ENCODE measurements at places on chromosomes 2 and 18.

DNA sequence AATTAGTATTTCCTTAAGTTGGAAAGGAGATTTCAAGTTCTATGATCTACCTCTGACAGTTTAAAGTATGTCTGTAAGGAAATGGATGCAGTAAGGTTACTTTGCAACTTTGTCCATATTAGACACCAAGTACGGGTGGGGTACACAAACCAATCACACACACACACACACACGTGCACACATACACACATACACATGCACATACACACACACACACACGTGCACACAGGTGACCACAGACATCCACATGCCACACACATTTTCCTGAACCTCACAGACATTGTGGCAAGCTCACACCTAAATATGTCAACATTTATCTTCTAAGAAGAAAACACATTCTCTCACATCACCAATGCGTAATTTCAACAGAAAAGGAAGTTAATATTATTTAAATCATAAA, 165.9 kb downstream of the MYT1L start:
- no peak for DNase-seq

- DNase-seq, result peak; percentile 19
These were observed 17.3 kb upstream of the CYS1 start for GRCh38 chr2:10097352-10098148.

GRCh38 chr2:223847410-223847809, 10.0 kb upstream of the AP1S3 start:
- DNase-seq, result no peak

DNA sequence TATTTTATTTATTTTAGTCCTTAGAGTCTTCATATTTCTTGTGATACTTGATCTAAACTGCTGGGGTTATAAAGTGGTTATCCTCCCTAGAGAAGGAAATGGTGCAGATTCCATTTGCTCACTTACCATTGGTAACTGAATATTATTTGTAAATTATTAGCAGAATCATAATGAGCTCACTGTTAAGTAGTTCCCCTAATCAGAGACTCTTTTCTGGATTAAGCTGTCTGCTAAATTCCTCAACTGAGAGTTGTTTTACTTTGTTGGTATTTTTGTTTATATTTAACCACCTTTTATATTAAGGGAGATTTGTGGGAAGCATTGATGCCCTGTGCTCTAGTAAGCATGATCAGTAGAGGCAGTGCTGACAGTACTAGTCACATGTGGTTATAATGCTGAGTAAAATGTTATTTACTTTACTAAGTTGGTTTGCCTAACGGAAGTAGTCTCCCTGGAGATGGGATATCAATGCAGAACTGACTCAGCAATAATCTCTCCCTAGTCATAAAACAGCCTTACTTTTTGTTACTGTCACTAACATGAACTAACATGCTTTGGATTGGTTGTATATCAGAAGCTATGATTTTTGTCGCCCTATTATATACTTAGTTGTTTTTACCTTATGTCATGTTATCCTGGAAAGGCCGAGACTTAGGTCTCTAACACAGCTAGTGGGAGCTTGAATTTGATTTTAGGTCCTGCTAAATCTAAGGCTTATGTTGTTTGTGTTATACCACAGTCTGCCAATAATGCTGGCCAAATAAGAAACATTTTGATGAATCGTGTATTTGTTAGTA, 166.7 kb downstream of the MCFD2 start:
- no peak for DNase-seq

GRCh38 chr2:117980783-117981676, 32.8 kb downstream of the CCDC93 start:
- DNase-seq, result no peak

DNA sequence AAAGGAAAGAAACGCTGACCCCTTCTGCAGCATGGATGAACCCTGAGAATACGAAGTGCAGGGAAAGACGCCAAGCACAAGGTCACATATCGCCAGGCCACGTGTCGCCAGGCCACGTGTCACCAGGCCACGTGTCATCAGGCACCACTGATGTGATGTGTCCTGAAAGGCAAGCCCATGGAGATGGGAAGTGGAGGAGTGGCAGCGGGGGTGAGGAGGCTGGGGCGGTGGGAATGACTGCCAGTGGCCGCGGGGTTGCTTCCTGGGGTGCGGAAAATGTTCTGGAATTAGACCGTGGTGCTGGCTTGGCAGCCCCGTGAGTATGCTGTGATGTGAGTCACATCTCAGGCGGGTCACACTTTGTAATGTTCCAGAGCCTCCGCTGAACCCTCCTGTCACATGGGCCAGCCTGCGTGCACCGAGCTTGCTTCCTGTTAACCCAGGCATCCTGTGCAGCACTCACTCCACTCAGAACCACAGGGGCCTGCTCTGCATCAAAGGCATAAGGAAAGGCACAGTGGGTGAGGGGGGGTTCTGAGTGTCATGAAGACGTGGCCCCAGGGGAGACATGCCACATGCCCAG, 39.0 kb downstream of the SLC66A2 start:
- DNase-seq, result no peak

- no peak for DNase-seq
These were observed 375.7 kb downstream of the EIPR1 start for GRCh38 chr2:3001615-3002560.

DNA sequence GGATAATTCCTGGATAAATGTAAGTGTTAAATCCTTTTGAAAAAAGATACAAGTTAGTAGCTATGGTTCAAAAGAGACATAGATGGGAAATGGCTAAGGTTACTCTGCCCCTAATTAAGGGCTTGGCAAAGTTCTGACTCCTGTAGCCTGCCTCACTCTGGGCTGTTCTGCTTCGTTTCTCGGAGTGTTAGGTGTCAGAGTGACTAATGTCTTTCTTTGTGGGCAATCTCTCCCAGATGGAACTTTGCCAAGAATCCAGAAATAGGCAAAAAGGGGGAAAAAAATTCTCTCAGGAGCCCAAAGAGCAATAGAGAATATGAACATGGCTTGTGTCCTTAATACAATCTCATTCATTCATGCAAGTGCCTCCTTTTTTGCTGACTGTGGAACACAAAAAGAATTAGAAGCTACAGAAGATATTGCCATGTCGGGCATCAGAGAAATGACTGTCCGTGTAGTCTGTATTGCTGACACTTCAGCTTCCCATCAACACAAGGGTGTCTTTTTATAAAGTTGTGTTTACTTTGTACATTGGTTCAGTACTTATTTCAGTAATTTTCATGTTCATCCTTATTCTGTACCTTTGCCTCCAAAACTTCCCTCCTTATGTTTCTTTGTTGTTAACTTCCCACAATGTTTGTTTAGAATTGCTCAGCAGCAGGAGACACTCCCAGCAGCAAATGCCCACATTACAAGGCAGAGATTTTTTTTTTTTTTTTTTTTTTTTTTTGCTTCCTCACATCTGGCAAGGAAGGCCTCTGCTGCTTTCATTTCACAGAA, 134.0 kb downstream of the FTCDNL1 start:
- DNase-seq, result no peak

GRCh38 chr18:57980573-57981307, 63.3 kb upstream of the NEDD4L start:
- no peak for DNase-seq

GRCh38 chr2:205717175-205717846, 35.0 kb downstream of the NRP2 start:
- DNase-seq, result no peak

- DNase-seq, result no peak
These were observed 416.8 kb downstream of the FIGN start for GRCh38 chr2:163319006-163319405.

DNA sequence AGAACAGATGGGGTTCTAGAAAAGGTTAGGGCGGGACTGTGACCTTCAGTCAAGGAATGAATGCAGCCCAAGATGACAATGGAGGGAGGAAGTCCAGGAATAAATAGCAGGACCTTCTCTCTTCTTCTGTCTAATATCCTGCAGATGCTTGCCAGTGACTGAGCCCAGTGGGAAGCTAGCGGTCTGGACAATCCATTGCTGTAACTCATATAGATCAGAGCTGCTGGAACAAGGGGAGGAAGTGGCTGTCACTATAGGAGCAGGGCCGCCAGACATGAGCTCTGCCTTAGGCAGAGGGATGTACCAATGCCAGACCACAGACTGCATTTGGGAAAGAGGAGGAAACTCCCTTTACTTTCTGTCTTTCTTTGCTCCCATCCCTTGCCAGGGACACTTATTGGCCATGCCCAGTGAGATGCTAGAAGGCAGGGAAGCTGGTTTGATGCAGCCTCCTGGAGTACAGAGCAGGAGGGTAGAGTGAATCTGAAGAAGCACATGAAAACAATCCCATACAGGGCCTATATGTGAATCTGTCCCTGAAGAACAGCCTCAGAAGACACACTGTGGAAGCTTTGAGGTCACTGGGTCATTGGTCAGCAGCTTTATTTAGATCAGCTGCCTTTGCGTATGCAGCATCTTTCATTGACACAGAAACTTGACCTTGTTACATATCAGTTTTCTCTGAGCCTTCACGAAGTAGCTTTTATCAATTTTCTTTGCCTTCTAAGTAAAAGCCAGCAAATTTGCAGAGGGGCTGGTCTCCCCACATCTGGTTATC, 65.4 kb downstream of the CCDC85A start:
- DNase-seq, result no peak

DNA sequence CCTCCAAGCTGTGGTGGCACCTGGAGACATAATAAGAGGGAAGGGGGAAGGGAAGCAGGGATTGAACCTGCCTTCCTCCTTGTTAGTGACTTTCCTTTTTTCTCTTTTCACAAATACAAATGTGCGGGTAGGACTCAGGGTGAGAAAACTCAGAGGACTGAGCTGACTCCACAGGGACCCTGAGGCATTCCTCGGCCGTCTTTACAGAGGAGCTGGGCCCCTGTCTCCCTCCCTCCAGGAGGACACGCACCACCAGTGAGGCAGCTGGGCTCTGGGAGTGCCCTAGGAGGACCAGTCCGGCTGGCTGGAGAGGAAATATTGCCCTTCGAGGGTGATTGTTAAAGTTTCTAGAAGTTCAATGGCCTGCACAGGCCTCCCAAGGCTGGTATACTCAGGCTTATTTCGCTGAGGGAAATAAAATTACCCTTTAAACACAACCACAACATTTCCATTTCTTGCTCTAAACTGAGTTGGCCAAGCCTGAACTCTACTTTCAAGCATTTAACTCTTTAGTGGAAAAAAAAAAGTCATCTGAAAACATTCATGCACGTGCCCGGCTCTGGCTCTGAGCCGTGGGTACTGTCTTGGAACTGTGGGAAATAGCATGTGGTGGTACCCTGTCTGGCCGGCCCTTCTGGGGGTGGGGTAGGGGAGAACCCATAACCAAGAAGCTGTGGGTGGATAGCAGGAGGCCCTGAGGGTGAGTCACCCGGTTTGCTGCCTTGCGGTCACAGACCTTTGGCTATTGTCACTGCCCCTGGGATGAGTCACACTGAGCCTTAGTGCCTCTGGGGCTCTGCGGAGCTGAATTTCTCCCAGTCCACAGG, 116.0 kb downstream of the COPS8 start:
- DNase-seq, result no peak

GRCh38 chr2:55585451-55586080, 31.9 kb downstream of the PPP4R3B start:
- no peak for DNase-seq

DNA sequence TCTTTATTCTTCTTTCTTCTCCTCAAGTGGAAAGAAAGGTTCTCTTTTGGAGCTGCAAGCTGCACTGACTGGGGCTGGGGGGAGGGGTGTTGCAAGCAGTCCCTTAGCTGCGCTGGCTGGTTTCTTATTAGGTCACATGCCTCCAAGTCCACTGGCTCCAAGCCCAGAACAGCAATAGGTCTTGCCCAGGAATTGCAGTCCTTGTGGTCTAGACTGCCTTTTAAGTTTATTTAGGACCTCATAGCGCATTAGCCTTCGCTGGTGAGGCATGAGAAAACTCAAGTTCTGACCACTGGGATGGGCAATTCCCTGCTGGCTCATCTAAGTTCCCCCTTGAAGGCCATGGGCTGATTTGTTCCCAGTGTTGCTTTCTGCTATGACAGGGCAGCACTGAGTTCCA, 138.6 kb upstream of the SCN7A start:
- DNase-seq, result no peak

DNA sequence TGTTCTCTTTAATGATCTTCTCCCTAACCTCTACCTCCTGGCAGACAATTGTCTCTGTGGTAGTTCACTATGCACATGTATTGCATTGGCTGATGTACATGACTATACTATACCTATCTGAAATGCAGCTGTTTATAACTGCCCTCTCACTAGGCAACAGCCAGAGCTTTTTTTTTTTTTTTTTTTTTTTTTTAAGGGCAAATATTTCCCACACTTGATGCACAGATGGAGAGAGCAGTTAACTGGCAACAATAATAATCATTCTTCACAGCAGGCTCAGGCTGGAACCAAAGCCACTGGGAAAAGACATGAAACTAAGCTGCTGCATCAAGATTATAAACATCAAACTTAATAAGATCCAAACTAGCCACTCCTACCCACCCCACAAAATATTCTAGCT, 707.7 kb downstream of the LRP1B start:
- no peak for DNase-seq

DNA sequence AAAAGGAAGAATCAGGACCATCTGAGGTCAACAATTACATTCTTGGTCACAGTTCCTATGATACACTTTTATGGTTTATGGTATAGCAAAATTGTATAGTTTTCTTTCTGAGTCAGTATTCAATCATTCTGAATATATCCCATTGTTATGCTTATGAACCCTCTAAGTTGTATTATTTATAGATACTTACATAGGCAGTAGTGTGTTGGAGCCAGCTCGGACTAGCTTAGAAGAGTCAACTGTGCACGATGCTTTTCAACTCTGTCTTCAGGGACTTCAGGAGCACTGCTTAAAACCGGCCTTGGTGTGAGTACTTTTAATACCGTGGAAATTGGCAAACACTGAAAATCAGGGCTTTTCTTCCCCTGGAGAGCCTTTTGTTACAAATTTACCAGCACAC, 215.7 kb downstream of the IKZF2 start:
- DNase-seq, result no peak

DNA sequence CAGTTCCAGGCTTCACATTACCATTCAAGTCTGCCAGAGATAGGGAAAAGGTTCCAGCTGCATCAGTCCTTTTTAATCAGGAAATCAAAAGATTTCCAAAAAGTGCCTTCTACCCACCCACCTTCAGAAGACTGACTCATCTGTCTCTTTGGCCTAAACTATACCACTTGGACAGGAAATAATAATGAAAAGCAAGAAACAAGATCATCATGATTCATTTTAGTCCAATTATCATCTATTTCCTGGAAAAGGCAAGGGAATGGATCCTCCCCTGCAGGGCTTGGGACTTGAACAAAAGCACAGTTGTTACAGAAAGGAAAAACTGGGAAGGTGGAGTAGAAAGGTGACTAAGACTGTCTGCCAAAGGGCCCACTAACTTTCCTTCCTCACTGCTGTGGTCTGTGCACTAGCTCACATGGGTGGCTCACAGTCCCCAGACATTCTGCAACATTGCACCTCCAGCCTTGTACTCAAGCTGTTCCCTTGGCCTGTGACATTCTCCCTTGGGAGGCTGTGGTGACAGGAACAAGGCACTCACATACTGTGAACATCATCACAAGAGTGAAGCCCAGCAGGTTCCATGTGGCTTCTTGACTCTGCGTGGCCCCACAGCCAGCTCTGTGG, 75.3 kb downstream of the VSNL1 start:
- no peak for DNase-seq

DNA sequence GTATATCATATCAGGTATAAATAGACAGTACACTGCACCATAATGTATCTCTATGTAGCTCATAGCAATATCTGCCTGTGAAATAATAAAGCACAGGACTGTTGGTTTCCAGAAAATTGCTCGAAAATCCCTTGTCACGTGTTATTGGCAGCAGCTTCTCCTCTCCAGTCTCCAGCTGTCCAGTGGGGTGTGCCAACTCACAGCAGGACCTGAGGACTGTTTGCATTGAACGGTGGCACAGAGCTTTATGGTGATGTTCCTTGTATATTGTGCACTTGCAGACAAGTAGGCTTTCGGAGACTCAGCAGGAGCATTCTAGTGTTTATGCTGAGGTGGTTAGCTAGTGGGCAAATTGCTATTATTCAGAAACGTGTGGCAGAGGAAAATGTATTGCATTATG, 182.2 kb upstream of the ATP5MC3 start:
- DNase-seq, result no peak
